ENCODE measurements at places on chromosomes 2 and 18. TPM values are rescaled to one million over a fixed set of nuclear protein-coding genes. Genes with fewer than 3 reads are reported as not detected.

- no peak for DNase-seq
Observed at GRCh38 chr2:186968277-186968676, 119.3 kb upstream of the ZSWIM2 start.

DNA sequence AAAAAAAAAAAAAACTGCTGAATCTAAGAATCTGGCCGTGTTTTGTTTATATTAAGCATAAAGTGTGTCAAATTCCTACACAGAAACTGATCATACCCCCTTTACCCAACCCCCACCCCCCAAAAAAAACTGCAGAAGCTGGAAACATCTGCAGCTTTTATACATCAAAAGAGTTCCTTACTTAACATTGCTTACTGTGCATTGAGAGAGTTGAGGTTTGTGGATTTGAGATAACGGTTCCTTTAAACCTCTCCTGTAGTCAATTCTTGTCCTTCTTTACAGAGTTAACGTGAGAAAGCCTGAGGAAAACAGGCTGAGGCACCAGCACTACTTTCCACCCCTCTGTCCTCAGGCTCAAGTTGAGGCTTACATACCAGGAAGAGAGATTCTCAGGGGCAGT is 34.5 kb downstream of the FRZB start:
- DNase-seq, result no peak

GRCh38 chr2:225889452-225889851 is 489.9 kb downstream of the NYAP2 start:
- DNase-seq, result no peak

DNA sequence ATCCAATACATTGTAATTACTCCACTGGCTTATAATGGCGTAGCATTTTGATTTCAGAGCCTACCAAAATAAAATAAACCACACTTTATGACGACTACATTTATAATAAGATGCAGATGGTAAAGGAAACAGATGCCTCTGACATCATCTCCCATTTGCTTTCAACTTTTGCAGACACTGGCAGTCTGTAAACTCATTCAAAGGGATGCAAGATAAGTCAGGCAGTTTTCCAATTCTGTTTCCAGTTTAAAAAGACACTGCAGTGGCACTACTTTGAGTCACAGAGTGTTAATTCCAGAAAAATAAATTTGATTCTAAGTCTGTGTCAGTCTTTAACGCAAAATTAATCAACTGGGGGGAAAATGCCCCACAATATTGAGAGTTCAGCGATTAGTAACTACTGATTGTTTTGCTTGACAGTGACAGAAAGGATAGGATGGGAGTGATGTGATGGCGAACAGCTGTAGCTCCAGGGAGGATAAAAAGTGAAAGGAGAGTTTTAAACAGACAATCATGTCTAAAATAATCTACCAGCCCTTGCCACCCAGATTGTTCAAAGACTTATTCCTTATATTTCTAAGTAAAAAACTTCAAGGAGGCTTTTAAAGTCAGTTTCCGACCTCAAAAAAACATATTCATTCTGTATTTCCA is 6.7 kb downstream of the DSEL start:
- no peak for DNase-seq

GRCh38 chr18:71725256-71725655 is 818.9 kb downstream of the CBLN2 start:
- DNase-seq, result no peak

GRCh38 chr18:48065601-48065995 is 135.1 kb upstream of the SMAD2 start:
- DNase-seq, result no peak

GRCh38 chr2:119049968-119050704 is 108.1 kb downstream of the MARCO start:
- no peak for DNase-seq

DNA sequence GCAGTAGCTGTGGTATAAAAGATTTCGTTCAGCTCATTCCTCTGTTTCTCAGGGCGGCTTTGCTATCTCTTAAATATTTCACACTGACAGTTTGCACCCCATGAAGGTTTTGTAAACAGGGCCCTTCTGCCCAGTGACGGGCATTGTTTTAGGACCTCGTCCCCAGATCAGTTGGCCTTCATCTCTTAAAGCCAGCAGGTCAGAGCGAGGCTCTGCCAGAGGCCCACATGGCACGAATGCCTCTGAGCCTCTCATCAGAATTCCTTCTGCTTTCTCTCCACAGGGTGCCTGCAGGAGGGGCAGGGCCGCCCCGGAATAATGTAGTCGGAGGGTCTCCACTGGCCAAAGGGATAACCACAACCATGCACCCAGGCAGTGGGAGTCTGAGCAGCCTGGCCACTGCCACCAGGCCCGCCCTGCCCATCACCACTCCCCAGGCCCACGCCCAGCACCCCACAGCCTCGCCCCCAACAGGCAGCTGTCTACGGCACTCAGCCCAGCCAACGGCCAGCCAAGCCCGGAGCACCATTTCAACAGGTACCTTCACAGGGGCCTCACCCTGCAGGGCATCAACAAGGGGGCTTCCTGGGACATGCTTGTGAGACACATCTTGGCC is 177.0 kb downstream of the SEPTIN10 start:
- DNase-seq, result no peak

GRCh38 chr2:236061497-236061896 is 106.7 kb downstream of the GBX2 start:
- DNase-seq, result no peak

- DNase-seq, result no peak
Observed at GRCh38 chr2:220949466-220949865, 622.6 kb downstream of the EPHA4 start.

DNA sequence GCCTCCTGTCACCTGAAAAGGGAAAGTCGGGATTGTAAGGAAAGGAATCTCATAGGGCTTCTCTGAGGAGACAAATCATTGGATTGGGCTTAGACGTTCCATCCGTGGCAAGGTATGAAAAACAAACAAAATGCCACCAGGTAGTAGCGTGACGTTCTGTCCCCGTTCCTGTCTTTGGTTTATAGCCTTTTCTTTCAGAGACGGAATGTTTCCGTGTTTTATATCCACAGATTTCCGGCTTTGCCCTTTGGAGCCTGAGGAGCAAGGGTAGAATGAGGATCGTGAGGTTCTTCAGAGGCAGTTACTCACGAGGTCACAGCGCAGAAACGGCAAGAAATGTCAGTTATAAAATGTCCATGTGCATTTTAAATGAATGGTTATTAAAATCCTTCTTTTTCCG is 118.3 kb downstream of the TMEM18 start:
- DNase-seq, result no peak

DNA sequence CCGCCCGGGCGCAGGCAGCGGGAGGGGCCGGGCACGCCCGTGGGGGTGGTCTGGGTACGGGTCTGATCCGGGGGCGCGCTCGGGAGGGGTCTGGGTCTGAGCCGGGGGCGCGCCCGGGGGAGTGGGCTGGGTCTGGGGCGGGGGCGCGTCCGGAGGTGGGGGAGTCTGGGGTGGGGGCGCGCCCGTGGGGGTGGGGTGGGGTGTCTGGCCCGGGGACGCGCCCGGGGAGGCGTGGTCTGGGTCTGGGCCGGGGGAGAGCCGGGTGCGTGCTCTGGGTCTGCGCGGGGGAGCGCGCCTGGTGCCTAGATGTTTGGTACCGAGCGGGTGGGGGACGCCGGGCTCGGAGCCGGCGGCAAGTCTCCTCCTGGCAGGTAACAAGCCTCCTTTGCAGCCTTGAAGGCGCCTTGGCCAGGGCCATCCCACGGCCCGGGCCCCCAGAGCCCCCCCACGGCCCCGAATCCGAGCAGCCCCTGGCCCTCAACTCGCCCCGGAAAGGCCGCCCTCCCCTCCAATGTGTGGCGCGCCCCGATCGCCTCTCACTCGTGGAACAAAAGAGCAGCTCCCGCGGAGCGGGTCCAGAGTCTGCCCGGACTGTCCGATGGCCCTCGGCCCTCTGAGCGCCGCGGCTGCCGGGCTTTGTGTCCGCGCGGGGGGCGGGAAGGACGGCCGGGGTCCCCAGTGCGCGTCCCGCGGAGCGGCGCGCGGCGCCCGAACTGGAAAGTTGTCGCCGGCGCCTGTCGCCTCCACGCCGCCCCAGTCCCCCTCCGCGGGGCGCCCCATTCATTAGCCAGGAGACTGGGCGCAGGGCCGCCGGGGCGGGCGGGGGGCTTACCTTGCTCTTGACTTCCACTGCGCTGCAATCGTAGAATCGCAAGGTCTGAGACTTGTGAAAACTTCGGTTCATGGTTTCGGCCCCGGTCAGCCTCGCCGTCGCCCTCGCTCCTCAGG is 595 bp downstream of the PARD6G start:
- DNase-seq, result no peak

- no peak for DNase-seq
Observed at GRCh38 chr18:56086176-56086575, 498.2 kb upstream of the TCF4 start.

- no peak for DNase-seq
Observed at GRCh38 chr2:14628901-14629300, 3.6 kb upstream of the LRATD1 start.

- no peak for DNase-seq
Observed at GRCh38 chr2:168246483-168247340, 683 bp downstream of the STK39 start.

DNA sequence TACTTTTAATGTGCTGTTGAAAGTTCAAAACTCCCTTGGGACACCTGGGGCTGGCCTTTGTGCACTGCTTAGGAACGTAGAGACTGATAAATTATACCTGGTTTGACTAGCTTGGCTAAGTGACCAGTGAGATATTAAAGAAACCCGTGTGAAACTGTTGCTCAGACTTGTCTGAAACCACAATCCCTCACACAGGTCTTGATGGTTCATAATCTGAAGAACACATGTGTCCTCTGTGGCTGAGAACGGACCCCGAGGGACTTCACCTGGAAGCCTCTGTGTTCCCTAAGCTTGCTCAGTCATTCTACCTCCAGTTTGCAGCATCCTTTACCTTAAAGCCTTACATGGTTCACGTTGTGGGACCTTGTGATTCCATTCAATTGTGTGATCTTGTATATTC is 218.8 kb downstream of the CBLN2 start:
- no peak for DNase-seq

DNA sequence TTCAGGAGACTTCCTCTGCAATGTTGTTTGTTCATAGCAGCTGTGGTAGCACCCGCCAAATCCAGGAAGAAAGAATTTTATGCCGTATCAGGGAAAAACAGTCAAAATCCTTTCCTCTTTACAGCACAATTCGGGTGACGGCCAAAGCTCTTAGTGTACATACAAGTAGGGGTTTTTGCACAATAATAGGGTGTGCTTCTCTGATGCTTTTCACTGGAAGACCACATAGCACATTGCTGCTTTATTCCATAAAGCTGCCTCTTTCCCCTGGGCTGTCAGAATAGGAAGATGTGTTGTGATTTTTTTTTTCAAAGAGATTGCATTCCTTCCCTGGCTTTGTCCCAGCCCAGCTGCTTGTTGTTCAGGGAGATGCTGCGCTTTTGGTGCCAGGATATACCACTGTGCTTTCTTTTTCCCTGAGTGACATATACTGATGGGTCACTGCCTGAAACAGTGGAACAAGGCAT is 27.2 kb upstream of the LANCL1 start:
- no peak for DNase-seq

- DNase-seq, result no peak
Observed at GRCh38 chr2:136116813-136117390, 1.0 kb downstream of the CXCR4 start.

- DNase-seq, result no peak
Observed at GRCh38 chr2:1546023-1546591, 132.8 kb downstream of the TPO start.

DNA sequence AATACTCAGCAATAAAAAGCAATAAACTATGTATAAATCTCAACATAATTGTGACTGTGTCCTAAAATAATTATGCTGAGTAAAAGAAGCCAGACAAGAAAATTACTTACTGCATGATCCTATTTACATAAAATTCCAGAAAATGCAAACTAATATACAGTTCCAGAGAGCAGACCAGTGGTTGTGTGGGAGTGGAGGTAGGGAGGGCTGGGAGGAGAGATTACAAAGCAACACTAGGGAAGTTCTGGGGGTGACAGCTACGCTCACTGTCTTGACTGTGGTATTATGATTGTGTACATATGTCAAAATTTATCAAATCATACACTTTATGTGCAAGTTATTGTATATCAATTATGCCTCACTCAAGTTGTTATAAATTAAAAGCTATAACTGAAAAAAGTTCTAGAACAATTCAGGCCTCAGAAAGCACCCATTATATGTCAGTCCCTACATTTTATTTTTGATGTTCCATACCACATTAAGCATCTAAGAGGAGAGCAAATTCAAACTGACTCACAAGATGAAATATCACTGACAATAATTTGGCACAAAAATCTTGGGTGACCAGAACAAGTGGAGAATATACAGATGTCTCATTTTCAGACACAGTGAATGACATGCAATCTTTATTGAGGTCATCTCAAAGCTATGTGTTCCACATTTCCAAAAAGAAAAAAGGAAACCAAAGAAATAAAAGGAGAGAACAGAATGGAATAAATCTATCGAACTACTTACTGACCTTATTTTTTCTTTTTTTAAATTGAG is 85.1 kb downstream of the ANTXR1 start:
- no peak for DNase-seq

- DNase-seq, result no peak
Observed at GRCh38 chr2:8234757-8235374, 447.0 kb upstream of the ID2 start.

DNA sequence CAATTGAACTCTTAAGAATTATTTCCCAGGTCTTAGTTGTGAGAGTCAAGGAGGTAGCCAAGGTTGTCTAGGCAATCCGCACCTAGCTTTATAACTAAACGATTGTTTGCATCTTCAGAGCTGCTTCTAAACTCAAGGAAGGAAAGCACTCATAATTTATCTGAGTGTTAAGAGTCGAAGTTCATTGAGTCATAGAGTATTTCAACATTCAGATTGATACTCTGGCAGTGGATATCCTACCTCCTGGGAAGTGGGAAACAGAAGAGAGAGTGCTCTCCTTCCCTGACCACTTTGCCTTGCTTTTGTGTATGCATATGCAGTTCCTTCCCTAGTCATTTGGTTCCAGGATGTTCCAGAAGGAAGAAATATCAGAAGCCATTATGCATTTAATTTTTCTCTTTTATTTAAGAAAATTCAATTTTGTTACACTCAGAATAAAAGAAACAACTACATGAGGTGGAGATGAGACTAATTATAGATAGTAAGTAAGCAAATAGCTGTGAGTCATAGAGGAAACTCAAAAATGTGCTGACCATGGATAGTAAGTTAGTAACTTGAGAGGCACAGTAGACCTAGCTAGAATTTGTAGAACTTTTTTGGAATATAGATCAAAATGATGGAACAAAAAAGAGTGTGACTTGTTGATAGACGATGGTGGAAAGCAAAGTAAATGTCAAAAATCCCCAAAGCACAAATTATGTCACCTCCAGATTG is 35.4 kb upstream of the FSHR start:
- DNase-seq, result no peak

The DNAJC5G gene
- not detected for total RNA-seq

The LIMS3 gene
- total RNA-seq, result 2.2 TPM

The CDH20 gene
- total RNA-seq, result 7.1 TPM

The USP40 gene
- 23.4 TPM for total RNA-seq

The IL36A gene
- total RNA-seq, result not detected

The NT5C1B gene
- total RNA-seq, result not detected

The LRATD1 gene
- total RNA-seq, result 0.48 TPM

The SIGLEC15 gene
- total RNA-seq, result 0.46 TPM

The DOK6 gene
- 0.19 TPM for total RNA-seq

The RNF125 gene
- total RNA-seq, result 8.4 TPM

The IL1F10 gene
- not detected for total RNA-seq

The CFC1 gene
- total RNA-seq, result 1.8 TPM

The PARD3B gene
- total RNA-seq, result 27.8 TPM

The CCDC68 gene
- 3.4 TPM for total RNA-seq

Measured in omental fat pad (tissue), 4 donors.